ENCODE measurements at places on chromosomes 4 and X. TPM values are rescaled to one million over a fixed set of nuclear protein-coding genes. Genes with fewer than 3 reads are reported as not detected.

Gene GDI1
- 116 TPM for total RNA-seq

GRCh38 chrX:149712831-149713230 lies 971 bp downstream of the MAGEA11 start:
- no peaks in the 10 kb centered on the region for H3K27me3 ChIP-seq
- no peak for DNase-seq
- no peak overlapping the region for H3K4me3 ChIP-seq
- no peak overlapping the region for H3K27ac ChIP-seq

Gene FAM53A
- 13.8 TPM for total RNA-seq

- H3K4me3 ChIP-seq = no peak overlapping the region
- no peaks in the 10 kb centered on the region for H3K27me3 ChIP-seq
- H3K4me1 ChIP-seq = no peaks in the 10 kb centered on the region
- no peaks in the 10 kb centered on the region for H3K36me3 ChIP-seq
Observed at GRCh38 chr4:178275671-178276360, 833.6 kb upstream of the AGA start.

GRCh38 chr4:100041646-100042045 lies 91.6 kb upstream of the H2AZ1 start:
- no peaks in the 10 kb centered on the region for H3K27me3 ChIP-seq
- no peaks in the 10 kb centered on the region for H3K4me1 ChIP-seq
- no peak overlapping the region for H3K27ac ChIP-seq
- no peak overlapping the region for H3K4me3 ChIP-seq
- no peak for DNase-seq

- DNase-seq = no peak
- H3K4me3 ChIP-seq = no peak overlapping the region
- no peaks in the 10 kb centered on the region for H3K27me3 ChIP-seq
- H3K4me1 ChIP-seq = no peaks in the 10 kb centered on the region
Observed at GRCh38 chrX:131977619-131978018, 45.5 kb upstream of the STK26 start.

GRCh38 chrX:42021058-42021457 lies 97.7 kb upstream of the CASK start:
- no peaks in the 10 kb centered on the region for H3K36me3 ChIP-seq
- no peak overlapping the region for H3K27ac ChIP-seq
- H3K4me3 ChIP-seq = no peak overlapping the region
- H3K4me1 ChIP-seq = no peaks in the 10 kb centered on the region

DNA sequence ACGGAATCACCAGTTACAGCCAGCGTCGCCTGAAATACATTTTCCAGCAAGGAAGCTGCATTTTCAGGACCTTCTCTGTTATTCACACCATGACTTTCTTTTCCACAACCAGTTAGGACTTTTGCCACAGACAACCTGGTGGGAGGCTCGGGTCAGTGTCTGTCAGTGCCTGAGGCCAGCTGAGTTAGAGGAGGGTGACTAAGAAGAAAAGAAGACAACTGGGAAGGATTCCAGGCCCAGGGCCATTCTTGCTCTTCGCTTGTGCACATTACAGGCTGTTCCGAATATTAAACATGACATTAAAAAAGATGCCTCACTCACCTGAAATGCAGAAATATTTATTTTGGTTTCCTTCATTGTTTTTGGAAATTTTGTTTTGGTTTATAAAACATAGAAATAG lies 21.4 kb upstream of the CENPU start:
- peak overlapping the region; percentile 55 for H3K27ac ChIP-seq
- H3K4me3 ChIP-seq = no peak overlapping the region
- peaks cover 15% of the 10 kb centered on the region for H3K4me1 ChIP-seq
- no peak for DNase-seq
- H3K36me3 ChIP-seq = no peaks in the 10 kb centered on the region
- no peaks in the 10 kb centered on the region for H3K27me3 ChIP-seq

DNA sequence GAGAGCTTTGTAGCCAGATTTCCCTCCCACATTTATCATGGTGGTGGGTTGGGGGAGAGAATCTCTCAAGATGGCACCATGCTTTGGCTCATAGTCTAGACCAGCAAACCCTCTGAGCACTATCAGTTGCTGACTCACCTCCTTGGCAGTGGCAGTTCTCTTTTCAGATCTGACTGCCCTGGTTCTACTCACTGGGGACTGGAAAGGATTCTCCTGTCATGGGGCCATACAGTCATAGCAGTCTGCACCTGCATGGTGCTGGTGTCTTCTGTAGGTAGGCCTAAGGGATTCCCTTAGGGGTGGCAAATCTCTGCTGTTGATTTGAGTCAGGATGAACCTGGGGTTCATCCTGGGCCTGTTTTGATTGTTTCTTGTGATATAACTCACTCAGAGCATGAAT lies 2.6 kb downstream of the TEX13B start:
- DNase-seq = no peak
- no peak overlapping the region for H3K4me3 ChIP-seq
- H3K27me3 ChIP-seq = no peaks in the 10 kb centered on the region
- H3K27ac ChIP-seq = no peak overlapping the region
- no peaks in the 10 kb centered on the region for H3K36me3 ChIP-seq

All from vagina (tissue), 2 donors.